ENCODE measurements at places on chromosomes 2 and 18.

DNA sequence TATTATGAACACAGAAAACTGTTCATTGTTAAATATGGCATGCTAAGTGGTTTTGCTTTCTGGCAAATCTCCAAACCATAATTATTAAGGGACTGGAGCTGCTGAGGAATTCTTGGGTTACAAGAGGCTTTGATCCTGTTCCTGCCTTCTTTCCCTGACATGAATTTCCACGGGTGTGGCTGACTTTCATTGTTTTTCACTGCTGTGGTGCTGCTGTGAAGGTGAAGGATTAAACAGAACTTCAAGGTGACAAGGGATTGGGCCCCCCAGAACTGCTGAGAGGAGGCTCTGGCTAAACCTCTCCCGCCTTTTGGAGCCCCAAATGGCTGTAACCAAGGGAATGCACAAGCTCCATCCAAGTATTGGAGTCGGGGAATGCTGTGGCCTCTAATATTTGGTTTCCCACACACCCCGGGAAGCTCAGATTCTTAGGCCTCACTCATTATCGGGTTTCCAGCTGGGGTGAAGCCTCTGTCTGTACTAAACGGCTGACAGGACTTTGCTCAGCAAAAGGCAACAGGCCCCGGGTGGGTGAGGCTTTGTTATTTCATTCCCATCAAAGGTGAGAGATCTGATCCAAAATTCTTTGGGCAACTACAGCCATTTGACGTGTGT lies 29.0 kb upstream of the ZFP36L2 start:
- no peak for DNase-seq

DNA sequence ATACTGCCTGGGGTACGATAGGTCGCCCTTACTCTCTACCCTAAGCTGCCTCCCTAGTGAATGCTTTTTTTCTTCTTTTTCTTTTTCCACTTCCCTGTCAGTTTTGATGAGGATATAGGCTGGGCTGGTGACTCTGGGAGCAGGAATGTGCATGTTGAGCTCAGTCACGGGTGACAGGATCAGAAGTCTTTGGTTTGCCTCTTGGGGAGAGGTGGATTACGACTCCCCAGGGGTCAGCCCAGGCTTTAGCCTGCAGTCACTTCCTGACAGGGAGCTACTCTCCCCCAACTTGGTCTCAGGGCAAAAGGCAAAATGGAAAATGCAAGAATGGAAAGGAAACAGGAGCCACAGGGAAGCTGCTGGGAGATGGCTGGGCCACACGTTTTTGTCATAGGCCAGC lies 57.3 kb downstream of the THNSL2 start:
- no peak for DNase-seq

GRCh38 chr2:39871291-39871761 lies 92.3 kb upstream of the THUMPD2 start:
- DNase-seq: no peak

DNA sequence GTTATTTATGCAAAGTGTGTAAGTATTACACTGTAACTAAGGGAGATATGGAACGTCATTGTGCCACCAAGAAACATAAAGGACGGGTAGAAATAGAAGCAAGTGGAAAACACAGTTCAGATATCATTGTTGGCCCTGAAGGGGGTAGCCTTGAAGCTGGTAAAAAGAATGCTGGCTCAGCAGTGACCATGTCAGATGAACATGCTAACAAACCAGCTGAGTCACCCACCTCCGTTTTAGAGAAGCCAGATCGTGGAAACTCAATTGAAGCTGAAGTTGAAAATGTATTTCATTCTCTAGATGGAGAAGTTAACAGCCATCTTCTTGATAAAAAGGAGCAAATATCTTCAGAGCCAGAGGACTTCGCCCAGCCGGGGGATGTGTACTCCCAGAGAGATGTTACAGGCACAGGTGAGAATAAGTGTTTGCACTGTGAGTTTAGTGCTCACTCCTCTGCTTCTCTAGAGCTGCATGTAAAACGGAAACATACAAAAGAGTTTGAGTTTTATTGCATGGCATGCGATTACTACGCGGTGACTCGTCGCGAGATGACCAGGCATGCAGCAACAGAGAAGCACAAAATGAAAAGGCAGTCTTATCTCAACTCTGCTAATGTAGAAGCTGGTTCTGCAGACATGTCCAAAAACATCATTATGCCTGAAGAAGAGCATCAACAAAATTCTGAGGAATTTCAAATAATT lies 36.1 kb downstream of the ZNF407 start:
- DNase-seq: no peak

DNA sequence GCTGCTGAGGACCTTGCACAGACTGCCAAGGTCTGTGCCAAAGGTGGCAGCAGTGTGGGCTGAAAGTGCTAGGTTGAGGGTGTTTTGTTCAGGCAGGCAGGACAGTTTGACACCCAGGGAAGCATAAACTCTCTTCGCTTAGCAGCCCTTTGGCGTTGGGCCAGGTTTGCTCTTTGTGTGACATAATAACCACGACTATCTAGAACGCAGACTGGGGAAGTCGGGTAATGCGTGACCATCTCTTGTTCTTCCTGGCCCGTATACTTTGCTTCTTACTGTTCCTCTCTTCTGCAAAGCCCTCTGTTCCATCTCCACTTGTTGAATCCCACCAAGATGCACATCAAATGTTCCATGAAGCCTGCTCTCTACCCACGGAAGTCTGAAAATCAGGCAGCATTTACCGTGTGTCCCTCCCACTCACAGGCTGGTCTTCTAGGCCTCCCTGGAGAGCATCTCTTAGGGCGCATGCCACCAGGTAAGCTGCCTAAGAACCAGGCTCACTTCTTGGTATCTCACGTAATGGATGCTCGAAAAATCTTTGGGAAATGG lies 96.7 kb upstream of the LMAN1 start:
- no peak for DNase-seq

GRCh38 chr2:43407935-43408334 lies 181.5 kb upstream of the ZFP36L2 start:
- no peak for DNase-seq
